Stimulated activated CD4-positive, alpha-beta T cell treated with anti-CD3 and anti-CD28 coated beads, Interleukin-1b, Interleukin-23, amount 100 ng/mL, for 1 hour (primary cell): ENCODE measurements at places on chromosomes 13 and 19.

GRCh38 chr19:10885201-10886169, 14.1 kb downstream of the CARM1 start:
- no peak for DNase-seq

GRCh38 chr13:109158383-109158782, 529.0 kb downstream of the MYO16 start:
- DNase-seq = no peak

GRCh38 chr13:50584856-50585580, 258.5 kb downstream of the DLEU7 start:
- DNase-seq = no peak

GRCh38 chr19:10830931-10831779, 4.9 kb downstream of the TMED1 start:
- no peak for DNase-seq

- no peak for DNase-seq
Measured at GRCh38 chr13:77696879-77697216, 639 bp upstream of the SLAIN1 start.

DNA sequence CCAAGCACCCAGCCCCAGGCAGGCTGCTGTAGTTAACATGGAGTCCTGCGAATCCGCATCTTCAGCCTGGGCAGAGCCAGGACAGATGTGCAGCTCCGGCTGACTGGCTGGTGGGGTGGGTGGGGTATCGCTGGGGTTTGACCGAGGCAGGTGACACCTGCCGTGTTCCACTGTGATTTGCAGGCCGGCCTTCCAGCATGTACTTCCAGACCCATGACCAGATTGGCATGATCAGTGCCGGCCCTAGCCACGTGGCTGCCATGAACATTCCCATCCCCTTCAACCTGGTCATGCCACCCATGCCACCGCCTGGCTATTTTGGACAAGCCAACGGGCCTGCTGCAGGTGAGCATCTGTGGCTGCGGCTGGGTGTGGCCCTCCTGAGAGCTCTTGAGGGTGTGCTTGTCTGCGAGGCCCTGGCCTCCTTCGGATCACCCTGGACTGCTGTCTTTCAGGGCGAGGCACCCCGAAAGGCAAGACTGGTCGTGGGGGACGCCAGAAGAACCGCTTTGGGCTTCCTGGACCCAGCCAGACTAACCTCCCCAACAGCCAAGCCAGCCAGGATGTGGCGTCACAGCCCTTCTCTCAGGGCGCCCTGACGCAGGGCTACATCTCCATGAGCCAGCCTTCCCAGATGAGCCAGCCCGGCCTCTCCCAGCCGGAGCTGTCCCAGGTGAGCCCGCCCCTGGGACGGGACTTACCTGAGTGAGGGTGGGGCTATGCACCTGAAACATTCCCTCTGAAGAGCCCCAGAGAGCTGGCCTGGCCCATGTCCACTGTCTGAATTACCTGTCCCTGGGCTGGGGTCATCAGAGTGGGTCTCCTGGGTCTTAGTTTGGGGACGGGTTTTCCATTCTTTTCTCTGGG, 30.6 kb downstream of the CERS1 start:
- no peak for DNase-seq

- no peak for DNase-seq
Measured at GRCh38 chr19:15294561-15294990, 37.8 kb downstream of the BRD4 start.

GRCh38 chr13:60043262-60043661, 120.5 kb downstream of the DIAPH3 start:
- DNase-seq = no peak

DNA sequence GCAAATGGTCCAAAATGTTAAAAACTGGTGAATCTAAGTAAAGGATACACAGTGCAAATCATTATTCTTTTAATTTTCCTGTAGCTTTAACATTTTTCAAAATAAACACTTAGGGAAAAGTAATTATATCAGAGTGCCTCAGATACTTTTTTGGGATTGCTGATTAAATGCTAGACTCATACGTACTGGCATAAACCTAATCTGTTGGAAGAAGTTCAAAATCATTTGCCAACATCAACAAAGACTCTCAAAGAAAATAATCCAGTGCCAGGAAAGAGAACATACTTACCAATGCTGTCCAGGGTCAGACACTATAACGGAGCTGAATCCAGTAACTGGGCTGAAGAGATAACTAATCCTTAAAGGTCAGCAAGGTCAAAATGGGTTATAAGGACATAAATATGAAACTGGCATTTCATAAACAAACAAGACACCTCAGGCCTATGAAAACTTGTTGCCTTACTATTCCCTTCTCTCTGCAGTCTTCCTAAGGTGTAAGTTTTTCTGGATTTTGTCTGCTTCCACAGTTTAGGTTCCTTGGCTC, 3.3 kb upstream of the ZNF420 start:
- DNase-seq = no peak

GRCh38 chr19:43380771-43381386, 27.4 kb downstream of the CD177 start:
- DNase-seq = no peak

- DNase-seq = no peak
Measured at GRCh38 chr19:11140896-11141295, 14.7 kb downstream of the SPC24 start.

GRCh38 chr19:13039211-13039789, 44.0 kb downstream of the NFIX start:
- DNase-seq = no peak

DNA sequence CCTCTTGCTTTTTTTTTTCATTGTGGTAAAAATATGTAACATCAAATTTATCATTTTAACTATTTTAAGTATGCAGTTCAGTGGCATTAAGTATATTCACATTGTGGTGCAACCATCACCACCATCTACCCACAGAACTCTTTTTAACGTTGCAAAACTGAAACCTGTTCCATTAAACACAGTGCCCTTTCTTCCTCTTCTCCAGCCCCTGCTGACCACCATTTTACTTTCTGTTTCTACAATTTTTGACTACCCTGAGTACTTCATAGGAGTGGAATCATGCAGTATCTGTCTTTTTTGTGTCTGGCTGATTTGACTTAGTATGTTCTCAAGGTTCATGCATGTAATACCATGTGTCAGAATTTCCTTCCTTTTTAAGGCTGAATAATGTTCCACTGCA, 153.1 kb downstream of the FGF9 start:
- no peak for DNase-seq

- DNase-seq = no peak
Measured at GRCh38 chr13:86052141-86052540, 252.9 kb upstream of the SLITRK6 start.

GRCh38 chr19:29524912-29525831, 622 bp upstream of the VSTM2B start:
- no peak for DNase-seq

- DNase-seq = no peak
Measured at GRCh38 chr19:38009650-38010242, 102.7 kb downstream of the SIPA1L3 start.

- no peak for DNase-seq
Measured at GRCh38 chr13:101327871-101328270, 88.4 kb downstream of the NALCN start.

GRCh38 chr13:51328488-51328887, 11.0 kb upstream of the SERPINE3 start:
- no peak for DNase-seq

DNA sequence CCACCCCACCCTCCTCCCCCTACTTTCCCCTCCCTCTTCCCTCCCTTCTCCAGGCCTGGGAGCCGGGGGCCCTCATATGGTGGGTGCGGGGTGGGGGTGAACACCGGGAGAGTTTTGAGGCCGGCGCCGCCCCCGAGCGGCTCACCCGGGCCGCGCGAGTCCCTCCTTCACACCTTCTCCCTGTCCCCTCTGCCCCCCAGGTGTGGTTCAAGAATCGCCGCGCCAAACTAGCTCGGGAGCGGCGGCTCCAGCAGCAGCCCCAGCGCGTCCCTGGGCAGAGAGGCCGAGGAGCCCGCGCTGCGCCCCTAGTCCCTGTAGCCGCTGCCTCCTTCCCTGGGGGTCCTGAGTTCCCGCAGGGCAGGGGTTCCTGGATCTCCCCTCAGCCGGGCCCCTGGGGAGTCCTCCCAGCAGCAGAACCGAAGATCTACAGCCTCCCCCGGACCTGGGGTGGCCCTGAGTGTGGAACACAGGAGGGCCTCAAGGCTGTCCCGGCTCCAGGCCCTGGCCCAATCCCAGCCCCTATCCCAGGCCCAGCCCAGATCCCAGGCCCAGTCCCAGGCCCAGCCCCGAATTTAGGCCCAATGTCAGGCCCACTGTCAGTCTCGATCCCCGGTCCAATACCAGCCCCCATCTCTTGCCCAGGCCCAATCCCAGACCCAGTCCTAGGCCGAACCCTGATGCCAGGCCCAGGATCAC, 1.7 kb downstream of the TPRX2 start:
- no peak for DNase-seq

DNA sequence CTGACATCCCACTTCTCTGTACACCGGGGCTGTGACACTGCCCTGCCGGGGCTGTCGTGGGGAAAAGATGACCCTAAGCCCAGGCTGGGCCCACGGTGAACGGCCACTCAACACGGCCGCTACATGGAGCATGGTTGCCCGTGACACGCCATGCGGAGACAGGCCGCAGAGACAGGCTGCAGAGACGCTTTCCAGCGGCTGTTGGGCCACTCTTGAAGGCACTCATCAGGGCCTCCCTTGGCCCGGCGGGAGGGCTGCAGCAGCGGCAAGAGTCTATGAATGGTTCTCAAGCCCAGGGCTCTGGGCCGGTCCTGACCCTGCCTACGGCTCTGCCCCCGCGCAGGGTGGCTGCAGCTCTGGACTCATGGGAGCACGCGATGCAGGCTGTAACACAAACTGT, 22.1 kb downstream of the ADPRHL1 start:
- DNase-seq = no peak

DNA sequence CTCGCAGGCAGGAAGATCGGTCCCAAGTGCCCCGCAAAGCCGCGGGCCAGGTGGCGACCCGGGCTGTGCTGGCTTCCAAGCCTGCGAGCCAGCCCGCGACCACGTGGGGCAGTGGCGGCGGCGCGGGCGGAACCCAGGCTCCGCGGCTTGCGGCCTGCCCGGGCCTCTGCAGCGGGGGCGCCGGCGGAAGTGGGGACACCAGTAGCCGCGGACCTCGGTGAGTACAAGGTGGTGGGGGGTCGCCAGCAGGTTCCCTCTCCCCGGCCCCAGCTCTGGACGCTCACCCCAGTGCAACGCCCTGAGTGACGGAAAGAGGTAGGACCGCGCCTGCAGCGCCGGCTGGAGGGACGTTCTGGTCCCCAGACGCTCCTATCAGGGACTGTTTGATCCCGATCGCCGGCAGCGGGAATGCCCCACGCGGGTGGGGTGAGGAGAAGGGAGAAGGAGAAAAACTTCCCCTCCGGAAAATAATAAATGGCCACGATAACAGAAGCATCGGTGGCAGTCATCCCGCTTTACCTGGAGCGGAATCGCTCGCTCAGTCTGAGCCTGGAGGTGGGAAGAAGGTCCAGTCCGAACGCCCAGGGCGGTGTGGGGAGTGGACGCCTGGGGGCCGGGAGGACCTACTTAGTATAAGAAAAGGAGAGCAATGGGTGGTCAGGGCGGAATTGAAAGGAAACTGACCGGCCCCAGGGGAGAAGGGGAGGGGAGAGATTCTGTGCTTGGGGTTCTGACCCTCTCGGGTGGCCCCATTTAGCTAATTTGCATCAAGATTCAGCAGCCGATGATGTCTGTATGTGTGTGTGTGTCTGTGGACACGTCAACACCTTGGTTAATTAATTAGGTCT, at the start of gene GEMIN7:
Gene GEMIN7 (plus strand): TSS at position 198 of the 848 bp plus-strand sequence. CDS start 10,855 bp downstream, outside the sequence.
- peak; percentile 67 for DNase-seq

DNA sequence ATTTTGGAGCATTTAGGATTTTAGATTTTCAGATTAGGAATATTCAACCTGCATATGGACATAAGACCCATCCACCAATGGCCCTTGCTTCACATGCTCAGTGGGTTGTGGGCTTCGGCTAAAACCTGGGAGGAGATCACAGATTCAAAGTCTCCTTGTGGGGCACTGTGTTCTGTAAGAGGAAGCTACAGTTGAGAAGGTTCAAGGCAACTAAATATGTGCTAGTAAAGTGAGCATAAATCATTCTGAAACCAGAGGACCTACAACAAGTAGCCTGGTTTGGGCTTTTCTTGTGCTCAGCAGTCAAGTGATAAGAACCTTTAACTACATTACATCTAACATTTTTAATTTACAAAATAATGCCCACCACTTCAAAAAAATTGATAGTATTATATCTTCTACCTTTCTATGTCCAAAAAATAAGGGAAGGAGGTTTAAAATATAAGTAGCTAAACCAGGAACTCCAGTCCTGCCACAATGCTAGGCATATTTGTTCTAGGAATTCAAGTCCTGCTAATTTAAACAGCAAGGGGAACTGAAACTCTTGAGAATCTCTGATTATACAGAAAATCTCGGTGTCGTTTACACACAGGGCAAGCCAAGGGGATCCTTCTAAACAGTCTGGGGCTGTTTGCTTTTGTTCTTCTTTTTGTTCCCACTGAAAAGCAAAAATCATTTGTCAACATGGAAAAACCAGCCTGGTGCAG, 36.6 kb downstream of the FOXO1 start:
- no peak for DNase-seq

DNA sequence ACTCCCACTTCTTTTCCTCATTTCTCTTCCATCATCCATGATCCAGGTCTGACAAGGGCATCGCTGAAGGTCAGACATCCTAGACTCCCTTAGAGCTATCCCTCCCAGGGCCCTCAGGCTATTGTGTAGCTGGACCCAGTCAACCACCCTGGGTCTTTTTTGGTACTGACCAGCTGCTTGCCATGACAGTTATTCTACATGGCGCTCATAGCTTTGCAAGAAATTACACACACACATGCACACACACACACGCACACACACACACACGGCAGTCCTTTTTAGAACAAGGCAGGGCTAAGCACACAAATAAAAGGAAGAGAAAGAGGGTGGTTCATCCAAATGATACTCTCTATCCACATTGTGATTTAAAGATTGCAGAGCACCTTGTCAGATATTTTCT, 18.3 kb downstream of the SIAH3 start:
- no peak for DNase-seq

DNA sequence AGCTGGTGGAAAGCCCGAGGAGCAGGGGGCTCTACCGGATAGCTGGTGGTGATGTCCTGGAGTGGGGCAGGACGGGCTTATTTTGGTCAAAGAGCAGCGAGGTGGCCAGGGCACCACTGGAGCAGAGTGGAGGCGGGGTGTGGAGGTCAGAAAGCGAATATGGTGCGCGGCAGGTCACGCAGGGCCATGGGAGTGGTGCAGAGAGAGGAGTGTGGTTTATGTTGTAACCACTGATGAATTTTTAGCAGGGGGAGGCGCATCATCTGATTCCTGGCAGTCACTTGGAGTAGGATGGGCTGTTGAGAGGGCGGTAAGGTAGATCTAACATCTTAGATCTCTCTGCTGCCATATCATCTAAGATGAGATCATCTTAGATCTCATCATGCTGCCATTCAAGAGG, 1.4 kb upstream of the ZNF414 start:
- DNase-seq = no peak

GRCh38 chr19:49106648-49107135, 7.5 kb upstream of the LIN7B start:
- peak; percentile 34 for DNase-seq

- DNase-seq = no peak
Measured at GRCh38 chr19:1864480-1865171, 1.2 kb upstream of the KLF16 start.

GRCh38 chr19:4152241-4152998, 1.0 kb upstream of the CREB3L3 start:
- no peak for DNase-seq
